ENCODE measurements at places on chromosomes 1 and 21.

- DNase-seq = no peak
These were observed 60.0 kb upstream of the ROR1 start for GRCh38 chr1:63713627-63714481.

GRCh38 chr1:198001776-198002408, 84.7 kb downstream of the LHX9 start:
- DNase-seq = no peak

- DNase-seq = no peak
These were observed 14.7 kb upstream of the CYYR1 start for GRCh38 chr21:26587736-26588201.

DNA sequence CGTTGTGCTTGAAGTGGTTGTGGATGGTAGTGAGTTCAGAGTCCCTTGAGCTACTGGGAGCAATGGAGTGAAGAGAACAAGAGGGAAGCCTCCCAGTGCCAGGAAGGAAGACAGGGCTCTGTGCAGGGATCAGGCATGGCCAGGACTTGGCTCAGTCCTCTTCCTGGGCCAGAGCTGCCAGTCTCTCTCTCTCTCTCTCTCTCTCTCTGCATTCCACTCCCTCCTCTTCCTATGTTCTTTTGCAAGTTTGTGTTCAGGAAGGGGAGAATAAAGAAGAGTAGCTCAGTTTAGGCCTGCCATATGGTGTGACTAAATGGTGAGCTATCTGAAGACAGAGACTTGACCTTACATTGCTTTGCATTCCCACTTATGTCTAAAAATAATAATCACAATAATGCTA, 20.5 kb upstream of the RPTN start:
- no peak for DNase-seq

- DNase-seq = no peak
These were observed 78.1 kb downstream of the DDR2 start for GRCh38 chr1:162710345-162710744.

DNA sequence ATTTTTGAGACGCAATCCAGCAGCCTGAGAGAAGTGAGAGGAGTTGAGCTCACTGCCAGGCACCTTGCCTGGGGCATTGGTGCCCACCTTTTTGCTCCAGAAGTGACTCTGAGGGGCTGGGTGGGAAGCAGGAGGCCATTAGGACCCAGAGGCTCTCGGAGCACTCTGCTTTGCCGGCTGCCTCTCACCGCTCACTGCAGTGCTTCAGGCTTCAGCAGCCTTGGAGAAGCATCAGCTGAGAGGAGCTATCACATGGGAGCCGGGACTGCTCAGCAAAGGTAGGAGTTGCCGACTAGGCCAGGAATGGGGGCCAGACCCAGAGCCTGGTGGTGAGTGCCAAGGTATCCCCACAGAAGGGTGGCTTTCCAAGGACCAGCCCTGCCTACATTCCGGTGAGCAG, at the start of gene GPR61:
Gene GPR61, plus strand, starts transcription at position 197 of the 400 bp plus-strand sequence. CDS start 3,151 bp downstream, outside the sequence.
- no peak for DNase-seq

DNA sequence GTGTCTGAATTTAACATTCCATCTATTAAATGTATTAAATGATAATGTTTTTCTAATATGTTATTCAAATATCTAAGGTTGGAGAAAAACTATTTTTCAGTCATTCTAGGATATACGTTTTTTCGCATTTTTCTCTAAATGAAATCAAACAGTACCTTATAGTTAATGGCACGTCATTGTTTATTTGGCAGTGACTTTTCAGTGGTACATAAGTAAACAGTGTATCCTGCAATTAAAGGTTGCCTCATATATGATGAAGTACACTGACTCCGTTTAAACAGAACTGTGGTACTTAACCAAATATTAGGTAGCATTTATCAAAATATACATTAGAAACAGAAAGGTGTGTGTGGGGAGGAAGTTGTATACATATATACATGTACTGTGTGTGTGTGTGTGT, 79.2 kb downstream of the EPS15 start:
- DNase-seq = no peak

GRCh38 chr1:98763488-98764150, 102.1 kb downstream of the SNX7 start:
- no peak for DNase-seq

DNA sequence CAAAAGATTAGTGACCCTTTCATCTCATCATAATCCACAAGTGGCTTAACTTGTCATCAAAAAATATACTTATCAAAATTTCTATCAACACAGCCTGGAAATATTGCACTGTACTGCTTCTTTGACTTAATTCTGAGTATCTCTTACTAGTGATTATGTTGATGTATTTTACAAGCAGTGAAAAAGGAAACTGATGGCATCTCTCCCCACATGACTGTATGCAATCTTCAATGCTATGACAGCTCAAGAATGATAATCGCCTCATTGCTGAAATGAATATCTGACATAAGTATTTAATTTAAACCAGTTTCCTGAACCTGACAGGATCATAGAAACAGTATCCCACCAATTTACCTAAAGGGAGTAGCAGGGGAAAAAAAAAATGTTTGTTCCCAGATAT, 79.5 kb downstream of the DPYD start:
- no peak for DNase-seq

DNA sequence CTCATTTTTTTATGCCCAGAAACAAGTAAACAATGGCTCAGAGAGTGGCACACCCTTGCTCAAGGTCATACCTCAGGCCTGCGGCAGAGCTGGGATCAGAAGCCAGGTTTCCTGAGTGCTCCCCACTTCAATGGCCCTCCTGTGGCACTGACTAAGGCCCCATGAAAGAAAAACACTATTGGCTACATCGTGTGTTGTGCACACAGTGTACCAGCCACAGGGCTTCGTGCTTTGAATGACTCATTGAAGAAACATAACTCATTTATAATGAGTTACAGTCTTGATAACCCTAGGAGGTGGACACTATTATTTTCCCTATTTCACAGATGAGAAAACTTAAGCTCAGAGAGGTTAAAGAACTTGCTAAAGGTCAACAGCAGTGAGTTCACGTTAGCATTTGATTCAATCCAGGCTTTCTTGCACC, 91.2 kb downstream of the TRABD2B start:
- DNase-seq = no peak

GRCh38 chr1:43439781-43440180, 13.9 kb downstream of the HYI start:
- no peak for DNase-seq

- no peak for DNase-seq
These were observed 187.9 kb downstream of the DISC1 start for GRCh38 chr1:231814521-231814920.

GRCh38 chr1:150777544-150777943, 12.0 kb upstream of the CTSS start:
- no peak for DNase-seq

DNA sequence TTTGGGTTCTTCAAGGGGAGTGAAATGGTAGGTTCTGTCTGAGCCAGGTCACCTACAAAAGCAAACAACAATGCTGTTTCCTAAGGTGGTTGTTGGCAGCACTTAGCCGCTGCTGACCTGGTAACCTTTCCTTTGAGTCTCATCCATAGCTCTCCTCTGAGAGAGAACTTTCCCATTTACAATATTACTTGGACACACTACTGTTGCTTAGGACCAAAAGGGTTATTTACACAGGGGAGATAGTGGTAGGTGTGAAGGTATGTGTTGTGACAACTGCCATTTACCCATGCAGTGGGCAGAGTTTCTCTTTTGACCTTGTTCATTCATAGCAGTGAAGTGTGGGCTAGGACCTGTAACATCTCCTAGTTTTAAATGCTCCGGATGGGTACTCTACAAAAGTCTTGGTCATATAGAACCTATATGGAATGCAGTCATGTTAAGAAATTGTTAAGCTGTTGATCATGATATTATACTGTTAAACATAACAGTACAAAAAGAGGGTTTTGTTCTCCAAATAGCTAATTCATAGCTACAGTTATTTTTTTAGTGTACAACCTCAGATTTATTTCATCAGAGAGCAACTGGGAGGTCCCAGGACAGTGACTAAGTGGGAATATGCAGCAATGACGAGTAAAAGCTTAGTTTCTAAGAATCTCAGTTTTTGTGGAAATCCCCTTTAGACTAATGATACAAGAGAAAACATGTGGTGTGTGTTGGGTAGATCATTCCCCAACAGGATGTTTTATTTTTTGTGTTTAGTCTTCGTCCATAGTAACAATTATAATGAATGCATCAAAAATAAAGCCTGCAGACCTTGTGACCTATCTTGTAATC, 219.7 kb downstream of the NFIA start:
- DNase-seq = no peak

DNA sequence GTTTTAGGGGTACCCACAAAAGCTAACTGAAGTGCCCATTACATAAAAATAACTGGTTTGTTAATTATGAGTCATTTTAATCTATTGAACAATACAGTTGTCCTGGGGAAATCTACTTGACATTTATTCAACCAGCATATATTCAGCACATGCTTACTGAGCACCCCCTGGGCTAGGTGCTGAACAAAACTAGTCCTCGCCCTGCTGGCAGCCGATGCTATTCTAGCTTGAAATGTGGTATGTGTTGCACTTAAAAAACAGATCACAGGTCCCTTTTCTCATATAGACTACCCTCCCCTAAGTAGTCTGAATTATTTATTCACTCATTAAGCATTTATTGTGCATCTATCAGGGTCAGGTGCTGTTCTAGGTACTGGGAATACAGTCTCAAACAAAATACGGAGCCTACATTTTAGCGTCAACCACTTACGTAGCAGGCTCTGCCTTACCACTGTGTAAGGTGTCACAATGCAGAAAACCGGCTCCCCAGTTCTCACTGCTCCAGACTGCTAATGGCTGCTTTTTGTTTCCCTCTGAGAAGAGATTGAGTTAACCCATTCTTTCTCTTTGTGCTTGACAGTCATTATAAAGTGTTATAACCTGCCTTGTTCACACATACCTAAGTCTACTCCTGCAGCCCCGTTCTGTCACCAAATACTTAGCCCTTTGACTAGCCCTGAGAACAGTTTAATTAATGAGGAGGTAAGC, 57.1 kb downstream of the ADCY10 start:
- no peak for DNase-seq

GRCh38 chr1:196970182-196970581, 7.2 kb upstream of the CFHR5 start:
- no peak for DNase-seq

DNA sequence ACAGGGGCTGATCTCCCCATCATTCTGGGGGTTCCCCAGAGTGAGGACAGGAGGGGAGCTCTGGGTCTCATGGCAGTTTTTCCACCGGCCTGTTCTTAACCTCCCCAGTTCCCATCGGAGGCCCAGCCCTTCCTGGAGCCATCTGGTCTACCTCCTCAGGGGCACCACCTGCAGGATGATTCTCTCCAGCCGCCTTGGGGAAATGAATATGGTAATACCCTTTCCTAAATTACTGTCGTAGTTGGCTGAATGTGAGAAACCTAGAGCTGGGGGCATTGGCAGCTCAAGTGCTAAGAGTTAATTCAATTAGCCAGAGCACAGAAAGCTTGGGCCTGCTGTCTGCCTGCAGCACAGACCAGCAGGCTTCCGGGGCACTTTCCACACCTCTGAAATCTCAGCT, 64.9 kb downstream of the TAS1R2 start:
- DNase-seq = no peak

DNA sequence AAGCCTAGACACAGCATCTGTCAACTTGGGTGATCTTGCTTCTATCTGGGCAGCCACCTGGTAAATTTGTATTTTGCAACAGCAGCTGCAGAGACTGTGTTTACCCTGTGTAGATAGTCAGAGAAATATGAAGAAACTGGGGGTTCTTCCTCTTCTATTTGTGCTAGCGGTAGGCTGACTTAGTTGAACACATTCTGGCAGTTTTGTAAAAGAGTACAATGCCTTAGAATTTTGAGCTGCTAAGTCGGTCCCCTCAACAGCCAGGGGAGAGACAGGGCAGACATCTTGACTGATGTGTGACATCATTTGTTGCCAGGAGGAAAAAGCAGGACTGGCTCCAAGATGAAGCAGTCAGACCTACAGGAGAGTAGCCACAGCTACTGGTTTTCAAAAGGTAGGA, 53.7 kb downstream of the KCNJ6 start:
- DNase-seq = no peak

DNA sequence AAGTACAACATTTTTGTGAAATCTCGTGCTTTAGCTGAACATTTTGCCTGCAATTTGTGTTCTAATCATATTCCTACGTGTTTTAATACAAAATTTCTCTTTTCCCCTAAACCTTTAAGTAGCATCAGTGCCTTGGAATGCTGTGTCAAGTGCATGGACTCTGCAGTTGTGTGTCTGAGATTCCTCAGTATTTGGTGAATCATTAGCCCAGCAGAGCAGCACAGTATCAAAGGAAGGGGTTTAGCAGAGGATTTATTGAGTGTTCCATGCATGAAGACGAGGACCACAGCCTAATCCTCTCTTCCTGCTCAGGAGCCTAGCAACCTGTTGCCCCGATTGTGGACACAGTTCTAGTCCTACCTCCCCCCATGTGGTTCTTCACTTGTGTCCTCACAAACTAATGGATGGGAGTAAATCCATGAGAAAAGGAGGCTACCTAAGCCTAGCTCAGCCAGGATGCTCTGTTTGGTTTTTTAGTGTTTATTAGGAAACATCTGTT, 29.3 kb upstream of the PCP4 start:
- no peak for DNase-seq

DNA sequence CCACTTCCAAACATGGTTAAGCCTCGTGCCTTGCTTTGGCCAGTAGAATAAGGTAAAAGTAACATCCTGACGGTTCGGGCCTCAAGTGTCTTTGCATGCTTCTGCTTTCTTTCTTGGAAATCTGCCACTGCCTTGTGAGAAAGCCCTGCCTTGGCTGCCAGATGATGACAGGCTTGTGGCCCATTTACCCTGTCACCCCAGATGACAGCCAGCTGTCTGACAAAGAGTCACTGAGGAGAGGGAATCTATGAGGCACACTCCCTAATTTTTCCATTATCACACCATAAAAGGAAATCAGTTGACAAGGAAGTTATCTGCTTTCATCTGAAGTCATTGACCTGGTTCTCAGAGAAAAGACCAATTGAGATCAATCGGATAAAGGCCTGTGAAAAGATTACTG, 199.8 kb downstream of the USH2A start:
- no peak for DNase-seq

- no peak for DNase-seq
These were observed 6.2 kb downstream of the FAM131C start for GRCh38 chr1:16067127-16067768.

- no peak for DNase-seq
These were observed 1.7 kb downstream of the ZC3H12A start for GRCh38 chr1:37476087-37476452.

- DNase-seq = no peak
These were observed 14.7 kb upstream of the OR2T27 start for GRCh38 chr1:248670003-248670402.

GRCh38 chr1:204584699-204585372, 68.6 kb downstream of the MDM4 start:
- DNase-seq = no peak

- DNase-seq = no peak
These were observed 80.0 kb upstream of the BACH1 start for GRCh38 chr21:29218749-29219148.

DNA sequence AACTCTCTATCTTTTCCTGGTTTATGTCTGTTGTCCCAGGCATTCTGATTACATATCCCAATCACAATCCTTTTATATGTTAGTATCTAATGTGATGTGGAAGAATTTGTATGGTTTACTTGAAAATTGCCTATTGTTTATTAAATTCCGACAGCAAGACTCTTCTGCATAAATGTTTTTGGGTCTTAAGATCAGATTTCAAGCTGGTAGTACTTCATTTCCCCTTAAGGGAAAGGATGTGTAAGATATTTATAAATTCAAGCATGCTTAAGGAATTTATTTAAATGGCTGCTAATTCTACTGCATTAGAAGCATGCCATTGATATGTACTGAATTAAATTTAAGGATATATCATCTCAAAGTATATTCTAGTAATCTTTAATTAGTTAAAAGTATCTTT, 20.4 kb upstream of the GPR88 start:
- DNase-seq = no peak

GRCh38 chr1:54272772-54273091, 72.8 kb downstream of the MRPL37 start:
- no peak for DNase-seq

All from stimulated activated CD4-positive, alpha-beta T cell treated with anti-CD3 and anti-CD28 coated beads, Interleukin-4, amount 100 ng/mL, for 1 hour (primary cell).